ENCODE measurements at places on chromosomes 5 and 9. TPM values are rescaled to one million over a fixed set of nuclear protein-coding genes. Genes with fewer than 3 reads are reported as not detected.

ZSWIM6 gene
- 32.2 TPM for total RNA-seq

DNA sequence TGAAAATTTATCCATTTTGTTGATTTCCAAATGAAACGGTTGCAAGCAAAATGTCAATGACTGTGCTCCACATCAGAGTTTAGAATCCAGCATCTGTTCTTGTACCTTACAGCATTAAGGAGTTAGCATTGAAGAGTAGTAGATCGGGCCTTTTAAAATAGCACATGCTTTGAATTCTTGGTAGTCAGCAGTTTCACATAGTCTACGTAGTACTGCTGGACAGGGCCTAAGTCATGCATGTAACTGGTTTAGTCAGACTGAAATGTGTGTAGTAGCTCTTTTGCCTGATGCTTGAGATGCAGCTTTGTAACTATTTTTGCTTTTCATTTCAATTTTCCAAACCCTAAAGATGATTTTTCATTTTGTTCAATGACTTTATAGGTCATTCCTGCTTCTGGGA lies 19.8 kb downstream of the LECT2 start:
- H3K4me3 ChIP-seq: no peak overlapping the region
- peaks cover 7% of the 10 kb centered on the region for H3K4me1 ChIP-seq
- H3K27me3 ChIP-seq: peaks cover 99% of the 10 kb centered on the region
- no peak overlapping the region for H3K27ac ChIP-seq
- H3K36me3 ChIP-seq: no peaks in the 10 kb centered on the region

GRCh38 chr9:120438836-120439546 lies 141.0 kb downstream of the CDK5RAP2 start:
- no peaks in the 10 kb centered on the region for H3K27me3 ChIP-seq
- no peak overlapping the region for H3K4me3 ChIP-seq
- no peaks in the 10 kb centered on the region for H3K36me3 ChIP-seq

DNA sequence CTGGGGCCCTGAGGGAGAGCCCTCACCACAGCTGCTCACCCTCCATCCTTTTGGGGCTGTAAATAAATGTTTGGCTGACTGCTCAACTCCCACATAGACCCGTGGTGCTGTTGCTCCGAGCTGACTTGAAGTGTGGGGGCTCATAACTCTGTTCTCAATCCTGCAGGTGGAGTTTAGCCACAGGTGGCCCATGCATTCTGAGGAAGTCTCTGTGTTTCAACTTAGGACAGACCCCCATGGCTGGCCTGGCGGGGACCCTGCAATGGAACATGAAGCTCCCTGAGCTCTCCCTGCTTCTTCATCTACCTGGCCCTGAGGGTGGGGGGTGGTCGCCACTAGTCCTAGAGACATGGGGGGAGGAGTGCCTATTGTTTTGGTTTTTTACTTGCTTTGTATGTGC lies 19.7 kb downstream of the NDUFS6 start:
- H3K27me3 ChIP-seq: no peaks in the 10 kb centered on the region
- no peak for DNase-seq
- peaks cover 7% of the 10 kb centered on the region for H3K36me3 ChIP-seq
- H3K4me3 ChIP-seq: no peak overlapping the region
- H3K4me1 ChIP-seq: peaks cover 10% of the 10 kb centered on the region

DNA sequence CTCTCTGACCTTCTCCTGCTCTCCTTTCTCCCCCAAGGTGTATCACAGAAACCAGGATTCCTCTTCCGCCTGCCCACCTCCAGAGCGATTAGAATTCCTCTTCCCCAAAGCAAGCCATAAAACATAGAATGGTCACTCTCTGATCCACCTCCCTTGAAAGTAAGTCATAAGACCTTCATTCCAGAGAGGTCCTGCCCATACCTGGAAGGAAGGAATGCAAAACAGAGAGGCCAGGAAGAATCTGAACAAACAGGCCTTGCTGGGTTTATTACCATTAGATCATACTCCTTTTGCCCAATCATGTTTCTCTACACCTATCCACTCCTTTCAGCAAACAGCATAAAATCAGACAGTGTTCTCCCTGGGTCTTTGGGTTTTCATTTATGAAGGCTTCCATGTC lies 21.0 kb downstream of the CDKL3 start:
- no peak for DNase-seq
- no peaks in the 10 kb centered on the region for H3K36me3 ChIP-seq
- no peaks in the 10 kb centered on the region for H3K27me3 ChIP-seq
- no peaks in the 10 kb centered on the region for H3K4me1 ChIP-seq
- no peak overlapping the region for H3K4me3 ChIP-seq
- no peak overlapping the region for H3K27ac ChIP-seq
